ENCODE measurements at places on chromosomes 1 and 21. TPM values are rescaled to one million over a fixed set of nuclear protein-coding genes. Genes with fewer than 3 reads are reported as not detected.
A peak's percentile ranks its signal among the peaks of the same experiment; 100 is the strongest.

DNA sequence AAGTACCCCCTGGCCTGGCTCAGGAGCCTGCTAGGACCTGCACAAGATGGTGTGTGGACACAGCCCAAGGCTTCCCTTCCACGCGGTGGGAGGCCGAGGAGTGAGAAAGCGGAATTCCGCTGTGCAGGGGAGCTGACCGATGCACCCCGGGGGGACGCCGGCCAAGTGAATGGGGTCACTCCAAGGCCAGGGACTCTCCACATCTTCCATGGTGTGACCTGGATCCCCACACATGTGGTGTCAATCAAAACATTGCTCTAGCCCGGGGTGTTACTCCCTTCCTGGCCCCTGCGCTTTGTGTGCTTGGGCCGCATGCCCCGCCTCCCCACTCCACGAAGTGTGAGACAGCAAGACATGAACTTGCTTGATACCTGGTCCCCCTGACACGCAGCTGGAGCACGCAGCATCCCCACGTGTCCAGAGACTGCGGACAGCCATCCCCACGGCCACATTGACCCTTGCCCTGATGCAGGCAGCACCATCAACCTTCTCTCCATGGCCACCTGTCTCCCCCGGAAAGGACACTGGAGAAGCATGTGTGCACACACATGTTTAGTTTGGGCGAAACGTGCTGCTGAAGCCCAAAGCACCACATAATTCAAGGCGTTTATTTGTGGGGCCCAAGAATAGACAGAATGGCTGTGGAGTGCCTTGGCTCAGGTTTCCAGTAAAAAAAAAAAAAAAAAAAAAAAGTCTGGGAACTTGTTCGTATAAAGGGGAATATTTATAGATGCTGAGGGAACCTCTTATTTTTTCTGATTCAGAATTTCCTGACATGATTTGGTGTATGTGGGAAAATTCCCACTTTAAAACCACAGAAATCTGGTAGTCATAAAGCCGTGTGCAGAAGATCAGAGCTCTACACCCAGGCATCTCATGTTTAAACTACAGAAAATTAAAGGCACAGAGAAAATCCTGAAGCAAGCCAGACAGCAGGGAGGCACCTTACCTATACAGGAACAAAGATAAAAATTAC, 171.7 kb downstream of the HUNK start:
- peak; percentile 20 for DNase-seq

DNA sequence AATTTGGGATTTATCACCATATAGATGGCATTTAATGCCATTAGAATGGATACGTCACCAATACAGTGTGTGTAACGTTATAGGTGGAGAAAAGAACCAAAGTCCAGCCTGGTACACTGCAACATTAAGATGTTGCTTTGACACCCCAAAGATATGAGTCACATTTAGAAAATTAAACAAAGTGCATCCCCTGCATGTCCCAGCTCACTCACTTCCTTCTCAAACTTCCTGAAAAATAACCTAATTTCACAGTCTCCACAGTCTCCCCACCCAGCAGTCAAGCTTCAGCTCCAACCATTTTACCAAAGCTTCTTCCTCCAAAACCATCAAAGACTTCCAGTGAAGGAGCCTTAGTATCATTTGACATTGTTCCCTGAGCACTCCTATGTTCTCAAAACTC, 111.9 kb downstream of the OMA1 start:
- DNase-seq: no peak

DNA sequence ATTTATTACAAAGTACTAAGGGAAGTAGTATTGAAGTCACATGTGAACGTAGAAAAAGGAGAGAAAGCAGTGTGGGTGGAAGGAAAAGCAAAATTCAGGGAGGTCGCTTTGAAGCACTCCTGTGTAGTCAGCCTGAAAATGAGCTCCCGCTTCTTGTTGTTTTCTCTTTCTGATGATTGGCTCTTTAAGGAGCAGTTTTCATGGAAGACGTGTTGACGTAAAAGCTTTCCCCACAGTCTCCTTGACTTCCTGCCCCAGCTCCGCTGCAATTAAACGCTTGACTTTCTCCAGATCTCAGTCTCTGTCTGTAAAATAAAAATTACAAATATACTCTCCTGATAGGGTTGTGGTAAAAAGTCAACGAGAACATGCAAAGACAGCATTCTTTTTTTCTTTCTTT, 661.5 kb upstream of the ZP4 start:
- peak; percentile 19 for DNase-seq

DNA sequence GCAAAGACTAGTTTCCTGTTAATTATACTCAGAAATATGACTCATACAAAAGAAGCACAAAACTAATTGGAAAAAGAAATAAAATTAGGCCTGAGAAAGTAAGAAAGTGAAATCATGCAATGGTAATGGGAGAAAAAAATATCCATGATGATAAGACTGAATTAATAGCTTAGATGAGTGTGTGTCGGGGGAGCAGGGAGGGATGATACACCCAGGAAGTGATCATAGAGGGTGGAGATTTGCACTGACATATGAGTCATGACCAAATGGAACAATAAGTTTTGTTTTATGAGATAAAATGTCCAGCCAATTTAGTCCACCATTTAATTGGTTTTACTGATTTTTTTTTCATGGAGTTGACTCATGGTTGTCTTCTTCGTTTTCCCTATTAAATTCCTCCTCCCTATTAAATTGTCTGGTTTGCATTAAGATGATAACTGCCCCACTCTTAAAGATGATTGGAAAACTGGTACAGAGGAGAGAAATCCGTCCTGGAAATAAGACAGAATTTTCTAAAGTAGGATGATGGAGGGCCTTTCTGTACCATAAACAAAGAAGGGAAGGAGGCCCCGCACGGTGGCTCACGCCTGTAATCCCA, 111.7 kb upstream of the KCNJ6 start:
- peak; percentile 81 for DNase-seq

GRCh38 chr1:5978452-5978851, 13.8 kb downstream of the NPHP4 start:
- no peak for DNase-seq

DNA sequence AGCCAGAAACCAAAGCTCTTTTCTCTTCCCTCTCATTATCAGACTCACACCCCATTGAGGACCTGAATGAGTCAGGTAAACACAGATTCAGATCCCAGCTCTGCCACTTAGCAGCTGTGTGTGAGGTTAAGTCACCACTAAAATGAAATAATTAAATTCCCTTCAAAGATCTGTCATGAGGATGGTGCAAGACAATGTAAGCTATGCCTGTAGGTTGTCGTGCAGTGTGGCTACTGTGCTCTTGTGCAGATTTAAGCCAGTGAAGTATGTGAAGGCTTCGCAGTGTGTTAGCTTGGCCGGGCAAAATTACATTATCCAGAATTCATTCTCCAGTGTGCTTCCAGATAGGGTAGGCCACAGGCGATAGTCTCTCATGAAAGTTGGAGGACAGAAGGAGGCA, 13.6 kb downstream of the UBL4B start:
- DNase-seq: no peak

C1orf53 gene
- 28.6 TPM for total RNA-seq

DNA sequence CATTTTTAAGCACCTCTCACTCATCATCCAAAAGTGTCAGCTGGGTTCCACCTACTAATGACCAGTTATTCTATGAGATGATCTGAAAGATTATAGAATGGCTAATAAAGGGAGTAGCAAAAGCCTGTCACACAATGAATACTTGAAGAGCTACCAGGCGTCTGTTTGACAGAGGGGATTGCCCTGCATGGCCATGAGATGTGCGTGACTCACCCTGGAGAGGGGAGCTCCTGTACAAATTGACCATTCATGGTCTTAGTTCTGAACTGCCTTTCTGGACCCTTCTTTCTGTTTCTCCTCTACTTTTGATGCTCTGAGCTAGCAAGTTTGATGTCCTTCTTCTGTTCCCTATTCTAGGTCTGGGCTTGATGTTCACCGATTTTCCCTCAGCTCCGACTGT, 85.2 kb upstream of the ABCD3 start:
- DNase-seq: peak; percentile 76

DNA sequence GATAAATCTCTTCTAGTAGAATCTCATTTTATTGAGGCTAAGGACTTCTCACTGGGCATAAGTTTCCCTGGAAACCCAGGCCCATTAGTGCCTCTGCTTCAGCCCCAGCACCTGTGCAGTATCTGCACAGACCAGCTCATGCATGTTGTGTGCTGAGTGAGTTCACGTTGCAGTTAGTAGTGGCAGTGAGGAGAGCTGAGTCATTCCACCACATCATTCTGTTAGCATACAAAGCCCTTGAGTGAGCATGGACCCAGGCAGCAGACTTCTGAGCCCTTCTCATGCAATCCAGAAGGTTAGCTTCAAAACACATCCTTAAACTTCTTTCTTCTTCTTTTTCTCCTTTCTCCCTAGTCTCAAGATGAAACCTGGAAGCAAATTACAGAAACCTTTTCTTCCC, 45.8 kb upstream of the NTPCR start:
- peak; percentile 82 for DNase-seq

- DNase-seq: no peak
Observed at GRCh38 chr1:12016182-12016581, 3.1 kb upstream of the MIIP start.

GRCh38 chr1:39895731-39896480, 5.8 kb downstream of the MYCL start:
- DNase-seq: no peak

PDZK1IP1 gene
- total RNA-seq: not detected

- no peak for DNase-seq
Observed at GRCh38 chr1:100499194-100499811, 38.6 kb upstream of the GPR88 start.

GRCh38 chr1:213122514-213122929, 71.5 kb downstream of the RPS6KC1 start:
- DNase-seq: peak; percentile 13

- DNase-seq: no peak
Observed at GRCh38 chr1:36031441-36031840, 52.5 kb upstream of the TEKT2 start.

ADAMTS1 gene
- 35.2 TPM for total RNA-seq

GRCh38 chr1:3987669-3988235, 87.7 kb upstream of the C1orf174 start:
- DNase-seq: no peak

C8A gene
- total RNA-seq: not detected

PGLYRP4 gene
- not detected for total RNA-seq

DNA sequence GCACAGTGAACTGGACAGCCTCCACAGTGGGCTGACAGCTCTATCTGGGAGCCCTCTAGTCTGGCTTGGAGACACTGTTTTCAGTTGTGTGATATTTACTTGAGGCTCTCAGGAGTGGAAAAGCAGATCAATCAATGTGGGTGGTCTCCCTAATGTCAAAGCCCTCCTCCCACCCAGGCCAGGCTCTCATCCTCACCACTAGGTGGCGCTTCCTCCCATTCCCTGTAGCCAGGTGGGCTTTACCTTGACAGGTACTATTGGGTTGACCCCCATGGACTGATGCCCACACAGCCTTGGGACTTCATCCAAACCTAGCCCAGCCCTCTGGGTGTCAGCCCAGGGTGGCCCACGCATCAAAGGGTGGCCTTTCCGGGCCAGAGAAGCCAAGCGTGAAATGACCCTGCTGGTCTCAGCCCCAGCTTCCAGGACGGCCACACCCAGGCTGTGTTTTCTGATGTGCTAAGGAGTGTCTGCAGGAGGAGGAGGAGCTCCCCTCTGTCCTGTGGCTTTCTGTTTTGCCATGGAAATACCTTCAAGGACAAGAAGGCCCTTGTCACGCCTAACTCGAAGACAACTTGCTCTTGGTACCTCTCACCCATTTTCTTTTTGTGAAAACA, 54.0 kb downstream of the CLIC6 start:
- peak; percentile 26 for DNase-seq

DNA sequence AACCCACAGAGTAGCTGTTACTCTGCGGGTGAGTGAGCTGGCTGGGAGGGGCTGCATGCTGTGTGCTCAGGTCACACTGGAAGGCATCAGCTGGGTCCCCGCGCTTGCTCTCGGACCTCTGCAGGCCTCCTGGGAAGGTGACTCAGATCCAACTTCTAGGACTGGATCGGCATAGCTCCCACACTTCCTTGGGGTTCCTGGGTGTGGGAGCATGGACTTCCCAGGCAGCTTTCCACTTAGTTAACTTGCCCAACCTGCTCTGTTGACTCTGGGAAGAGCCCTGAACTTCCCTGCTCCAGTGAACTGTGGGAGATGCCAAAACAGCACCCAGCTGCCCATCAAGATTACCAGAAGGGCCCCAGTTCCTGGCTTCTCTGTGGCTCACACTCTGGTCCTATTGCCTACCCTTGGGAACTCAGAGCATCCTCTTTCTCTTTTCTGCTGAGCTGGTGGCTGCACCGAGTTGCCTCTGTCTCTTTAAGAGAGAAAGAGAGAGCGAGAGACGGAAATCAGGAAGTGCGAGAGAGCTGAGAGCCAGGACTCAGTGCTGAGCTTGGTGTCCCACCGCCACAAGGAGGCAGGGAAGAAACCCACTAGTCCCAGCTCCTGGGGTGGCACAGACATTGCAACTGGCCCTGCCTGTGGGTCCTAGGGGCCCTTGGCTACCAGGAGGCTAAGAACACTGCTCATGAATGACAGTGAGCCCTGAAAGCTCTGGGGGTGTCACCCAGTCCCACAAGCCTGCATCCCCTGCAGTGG, at the start of gene IKBKE:
TSS of gene IKBKE (plus strand) at position 544 of the 759 bp plus-strand sequence. CDS start 2,752 bp downstream, outside the sequence.
- DNase-seq: peak; percentile 79

KRTAP11-1 gene
- not detected for total RNA-seq

- peak; percentile 86 for DNase-seq
Observed at GRCh38 chr1:168719306-168720111, 9.5 kb downstream of the DPT start.

RXRG gene
- total RNA-seq: 0.17 TPM

DNA sequence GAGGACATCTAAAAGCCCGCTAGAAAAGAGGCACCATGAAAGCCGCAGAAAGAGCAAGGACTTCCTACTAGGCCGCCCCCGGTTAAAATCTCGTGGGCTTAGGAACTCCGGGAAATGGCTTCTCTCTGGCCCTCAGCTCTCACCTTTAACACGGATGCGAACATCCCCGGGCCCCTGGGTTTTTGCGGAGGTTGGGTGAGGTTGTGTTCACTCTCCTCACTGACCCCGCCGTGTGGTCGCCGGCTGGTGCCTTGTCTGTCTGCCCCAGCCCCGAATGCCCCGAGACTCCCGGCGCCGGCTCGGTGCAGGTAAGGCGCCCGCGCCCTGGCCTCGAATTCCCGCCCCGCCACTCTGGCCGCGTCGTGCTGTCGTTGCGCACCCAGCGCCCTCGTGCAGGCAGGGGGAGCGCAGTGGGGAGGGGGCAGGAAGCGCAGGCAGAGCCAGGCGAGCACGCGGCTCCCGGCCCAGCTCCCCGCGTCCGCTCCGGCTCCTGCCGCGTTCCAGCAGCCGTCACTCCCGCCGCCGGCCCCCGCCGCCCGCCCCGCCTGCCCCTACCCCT, at the start of gene SHISAL2A:
TSS of gene SHISAL2A (plus strand) at position 437 of the 559 bp plus-strand sequence. CDS start 326 bp downstream, outside the sequence.
- peak; percentile 45 for DNase-seq

ADCY10 gene
- total RNA-seq: not detected
